ENCODE measurements at places on chromosomes 7 and 10.

DNA sequence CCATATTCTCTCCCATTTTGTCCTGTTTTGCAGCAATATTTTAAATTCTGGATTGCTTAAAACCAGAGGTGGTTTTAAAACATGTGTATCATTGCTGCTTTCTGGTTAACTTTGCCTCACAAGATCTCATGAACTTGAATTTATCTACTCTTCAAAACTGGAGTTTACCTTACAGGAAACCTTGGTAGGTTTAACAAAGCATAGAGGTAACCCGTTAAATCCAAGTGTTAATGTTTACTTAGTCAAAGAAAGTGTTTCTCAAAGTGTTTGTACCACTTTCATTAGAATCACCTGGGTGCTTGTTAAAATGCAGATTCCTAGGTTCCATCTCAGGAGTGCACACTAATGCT, 44.0 kb upstream of the VDAC2 start:
- DNase-seq = no peak

DNA sequence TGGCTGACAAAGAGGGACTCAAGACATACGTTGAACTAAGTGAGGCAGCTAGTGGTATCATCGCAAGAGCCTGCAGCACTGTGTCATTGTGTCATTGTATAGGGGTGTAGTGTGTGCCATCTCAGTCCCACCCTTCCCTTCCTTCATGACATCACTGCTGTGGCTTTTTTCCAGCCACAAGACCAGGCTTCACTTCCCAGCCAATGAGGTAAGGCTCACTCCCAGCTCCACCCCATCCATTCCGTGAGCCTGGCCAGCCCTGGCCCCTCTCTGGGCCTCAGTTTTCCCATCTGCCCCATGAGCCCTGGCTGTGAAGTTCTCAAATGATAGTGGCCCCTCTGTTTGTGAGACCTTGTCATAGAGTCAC, 134.3 kb upstream of the ZMIZ1 start:
- DNase-seq = no peak

DNA sequence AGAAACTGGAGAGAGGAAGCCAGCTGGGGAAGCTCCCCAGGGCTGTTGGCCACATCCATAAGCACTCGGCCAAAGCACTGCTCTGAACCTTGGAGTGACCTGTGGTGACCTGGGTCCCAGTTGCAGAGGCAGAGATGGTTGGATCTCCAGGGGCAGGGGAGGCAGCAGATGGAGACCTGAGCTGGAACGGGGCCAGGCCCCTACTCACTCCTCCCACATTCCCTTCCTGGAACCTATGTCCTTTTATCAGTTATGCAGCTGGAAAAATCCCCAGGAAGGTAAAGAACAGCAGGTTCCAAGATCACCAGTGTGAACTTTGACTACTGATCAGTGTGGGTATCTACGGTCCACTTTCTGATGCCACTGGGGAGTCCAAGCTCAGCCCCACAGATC, 9.6 kb upstream of the PNLIPRP2 start:
- no peak for DNase-seq

- no peak for DNase-seq
Measured at GRCh38 chr10:6382081-6382480, 179.3 kb downstream of the PFKFB3 start.

DNA sequence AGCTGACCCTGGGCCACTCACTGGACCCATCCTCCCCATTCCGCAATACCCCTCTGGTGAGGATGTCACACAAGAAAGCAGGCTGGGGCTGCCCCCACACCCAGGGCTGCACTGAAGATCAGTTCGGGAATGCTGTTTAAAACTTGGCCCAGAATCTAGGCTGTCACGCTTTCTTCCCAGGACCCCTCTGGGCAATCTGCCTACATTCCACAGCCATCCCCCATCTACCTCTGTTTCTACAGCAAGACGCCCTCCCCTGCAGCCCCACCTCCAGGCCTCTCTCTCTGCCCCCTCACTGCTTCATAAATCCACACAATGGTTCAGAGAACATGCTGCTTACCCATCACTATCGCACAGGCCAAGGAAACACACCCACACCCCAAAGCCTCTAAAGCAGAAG, 36.1 kb downstream of the XPNPEP1 start:
- DNase-seq = no peak

DNA sequence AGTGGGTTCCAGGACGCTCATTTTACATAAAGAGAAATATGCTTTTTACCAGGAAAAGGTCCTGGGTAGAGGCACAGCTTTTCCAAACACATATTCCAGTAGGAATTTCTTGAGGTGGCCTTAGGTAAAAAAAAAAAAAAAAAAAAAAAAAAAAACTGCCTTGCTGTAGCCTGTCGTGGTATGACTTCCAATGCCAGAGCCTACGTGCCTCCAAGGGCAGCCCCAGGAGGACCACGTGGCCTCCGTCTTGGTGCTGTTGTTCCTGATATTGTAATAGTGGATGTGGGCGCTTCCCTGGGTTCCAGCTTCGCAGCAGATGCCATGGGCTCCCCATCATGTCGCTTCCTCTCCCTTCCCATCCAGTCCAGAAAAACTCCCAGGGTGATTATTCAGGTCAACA, 49.3 kb downstream of the PRKAG2 start:
- no peak for DNase-seq

DNA sequence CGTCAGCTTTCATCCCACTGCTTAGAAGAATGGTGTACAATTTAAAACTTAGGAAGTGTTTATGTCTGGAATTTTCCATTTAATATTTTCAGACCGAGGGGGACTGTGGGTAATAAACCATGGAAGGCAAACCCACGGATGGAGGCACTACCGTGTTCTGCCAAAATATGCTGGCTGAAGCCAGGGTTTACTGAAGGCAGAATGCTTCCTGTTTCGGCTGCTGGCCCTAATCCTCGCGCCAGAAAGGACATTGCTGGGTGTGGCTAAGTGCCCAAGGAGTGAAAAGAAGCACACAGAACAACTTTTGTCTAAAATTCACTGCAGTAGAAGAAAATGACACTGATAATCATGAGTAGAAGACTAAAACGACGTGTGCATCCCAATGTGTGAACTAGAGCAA, 32.3 kb downstream of the PITRM1 start:
- no peak for DNase-seq

- DNase-seq = no peak
Measured at GRCh38 chr10:88755753-88756152, 4.1 kb upstream of the LIPN start.

DNA sequence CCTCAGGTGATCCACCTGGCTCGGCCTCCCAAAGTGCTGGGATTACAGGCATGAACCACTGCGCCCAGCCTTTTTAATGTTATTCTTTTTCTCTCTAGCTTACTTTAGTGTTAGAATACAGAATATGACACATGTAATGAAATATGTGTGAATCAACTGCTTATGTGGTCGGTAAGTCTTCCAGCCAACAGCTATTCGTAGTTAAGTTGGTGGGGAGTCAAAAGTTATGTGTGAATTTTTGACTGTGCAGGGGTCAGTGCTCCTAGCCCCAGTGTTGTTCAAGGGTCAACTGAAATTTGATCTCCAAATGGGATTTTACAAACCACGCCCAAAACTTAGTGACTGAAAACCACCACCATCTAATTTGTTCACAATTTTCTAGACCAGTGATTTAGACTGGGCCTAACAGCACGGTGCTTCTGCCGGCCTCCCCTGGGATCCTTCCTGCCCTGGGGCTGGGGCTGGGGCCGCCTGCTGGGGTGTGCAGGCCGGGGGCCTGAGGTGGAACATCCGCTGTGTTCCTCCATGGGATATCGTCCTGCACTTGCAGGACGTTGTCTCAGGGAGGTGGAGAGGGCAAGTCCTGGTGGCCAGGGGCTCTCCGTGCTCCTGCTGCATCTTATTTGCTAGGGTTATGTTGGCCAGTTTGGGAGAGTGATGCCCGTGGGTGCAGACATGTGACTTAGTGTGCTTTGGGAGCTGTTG, 24.5 kb upstream of the GRB10 start:
- DNase-seq = no peak

- no peak for DNase-seq
Measured at GRCh38 chr7:71486856-71487628, 355.1 kb downstream of the GALNT17 start.

- no peak for DNase-seq
Measured at GRCh38 chr10:94156453-94156852, 162.7 kb downstream of the PLCE1 start.

GRCh38 chr7:86958380-86958779, 101.1 kb downstream of the ELAPOR2 start:
- no peak for DNase-seq

DNA sequence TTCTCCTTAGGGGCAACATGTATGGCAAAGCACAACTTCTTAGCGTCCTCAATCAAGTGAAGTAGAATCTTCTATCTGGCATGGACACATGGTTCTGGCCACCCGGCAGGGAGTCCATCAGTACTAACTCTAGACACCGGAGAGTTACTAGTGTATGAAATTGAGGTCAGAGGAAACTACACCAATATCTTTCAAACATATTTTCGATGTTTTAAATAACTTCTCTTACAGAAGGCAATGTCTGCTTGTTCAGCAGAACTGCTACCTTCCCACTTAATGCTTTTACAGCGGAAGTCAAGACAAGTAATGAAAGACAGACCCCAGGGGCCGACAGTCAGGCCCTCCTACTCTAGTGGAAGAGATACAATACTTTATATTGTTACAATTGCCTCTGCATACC, 89.9 kb downstream of the RNF216 start:
- no peak for DNase-seq

GRCh38 chr7:42263971-42264370, 27.0 kb upstream of the GLI3 start:
- DNase-seq = no peak

GRCh38 chr10:31384589-31384949, 65.6 kb downstream of the ZEB1 start:
- no peak for DNase-seq

- no peak for DNase-seq
Measured at GRCh38 chr10:99827936-99828335, 45.5 kb downstream of the ABCC2 start.

- no peak for DNase-seq
Measured at GRCh38 chr7:43669286-43670081, 59.8 kb downstream of the COA1 start.

GRCh38 chr7:110646804-110647203, 444.1 kb upstream of the LRRN3 start:
- no peak for DNase-seq

DNA sequence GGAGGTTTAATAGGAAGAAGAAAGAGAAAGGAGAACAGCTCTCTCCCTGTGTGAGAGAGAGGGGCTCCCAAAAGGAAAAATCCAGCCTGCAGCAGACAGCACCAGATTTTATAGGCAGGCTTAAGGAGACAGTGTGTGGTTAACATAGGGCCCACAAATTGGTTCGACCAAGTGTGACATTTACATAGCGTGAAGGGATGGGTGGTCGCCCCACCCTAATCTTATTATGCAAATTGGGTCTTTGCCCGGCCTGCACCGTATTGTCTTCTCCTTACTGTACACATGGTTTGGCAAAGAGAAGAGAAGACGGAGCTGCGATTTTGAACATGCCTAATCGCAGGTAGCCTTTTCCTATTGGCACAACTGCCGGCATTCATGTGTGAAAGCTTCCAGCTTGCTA, 756.3 kb downstream of the NXPH1 start:
- no peak for DNase-seq

DNA sequence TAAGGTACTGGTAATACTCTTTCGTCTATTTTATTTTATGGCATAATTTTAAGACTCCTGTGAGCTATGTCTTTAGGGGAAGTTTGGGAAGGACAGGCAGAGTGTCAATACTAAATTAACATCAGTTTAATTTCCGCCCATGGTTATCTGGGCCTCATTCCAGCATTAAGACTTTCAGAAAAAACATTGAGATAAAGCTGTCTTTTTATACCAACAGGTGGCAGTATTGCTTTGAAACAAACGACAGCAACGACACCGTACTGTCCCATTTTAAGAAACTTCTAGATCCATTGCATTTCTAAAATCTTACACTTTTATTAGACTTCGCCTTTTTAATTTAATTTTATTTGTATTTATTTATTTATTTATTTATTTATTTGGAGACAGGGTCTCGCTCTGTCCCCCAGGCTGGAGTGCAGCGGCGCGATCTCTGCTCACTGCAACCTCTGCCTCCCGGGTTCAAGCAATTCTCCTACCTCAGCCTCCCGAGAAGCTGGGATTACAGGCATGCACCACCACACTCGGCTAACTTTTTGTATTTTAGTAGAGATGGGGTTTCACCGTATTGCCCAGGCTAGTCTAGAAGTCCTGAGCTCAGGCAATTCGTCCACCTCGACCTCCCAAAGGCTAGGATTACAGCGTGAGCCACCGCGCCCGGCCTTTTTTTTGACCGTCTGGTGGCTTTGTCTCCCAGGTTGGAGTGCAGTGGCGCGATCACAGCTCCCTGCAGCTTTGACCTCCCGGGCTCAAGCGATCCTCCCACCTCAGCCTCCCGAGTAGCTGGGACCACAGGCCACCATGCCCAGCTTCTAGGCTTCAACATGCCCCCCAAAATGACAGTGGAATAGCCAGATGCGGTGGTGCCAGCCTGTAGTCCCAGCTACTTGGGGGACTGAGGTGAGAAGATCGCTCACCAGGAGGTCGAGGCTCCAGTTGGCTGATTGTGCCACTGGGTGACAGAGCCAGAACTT, 78.7 kb upstream of the C1GALT1 start:
- DNase-seq = peak; percentile 23

- DNase-seq = no peak
Measured at GRCh38 chr10:127308031-127308430, 111.6 kb upstream of the INSYN2A start.

DNA sequence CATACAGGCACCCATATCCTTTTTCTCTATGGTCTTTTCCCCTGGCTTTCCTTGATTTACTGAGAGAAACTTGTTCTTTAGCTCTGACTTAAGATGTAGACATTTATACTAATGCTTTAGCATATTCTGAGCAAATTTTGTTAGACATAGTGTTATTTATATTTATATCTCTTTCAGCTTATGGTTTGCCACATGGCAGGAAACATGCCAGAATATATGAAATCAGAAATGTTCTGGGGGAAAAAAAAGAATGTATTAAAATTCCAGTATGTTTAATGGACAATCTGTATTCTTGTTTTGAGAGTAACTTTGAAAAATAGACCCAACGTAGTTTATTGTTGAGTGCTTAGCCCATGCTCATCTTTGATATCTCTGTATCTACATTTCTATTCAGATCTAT, 10.1 kb upstream of the GGCT start:
- no peak for DNase-seq

DNA sequence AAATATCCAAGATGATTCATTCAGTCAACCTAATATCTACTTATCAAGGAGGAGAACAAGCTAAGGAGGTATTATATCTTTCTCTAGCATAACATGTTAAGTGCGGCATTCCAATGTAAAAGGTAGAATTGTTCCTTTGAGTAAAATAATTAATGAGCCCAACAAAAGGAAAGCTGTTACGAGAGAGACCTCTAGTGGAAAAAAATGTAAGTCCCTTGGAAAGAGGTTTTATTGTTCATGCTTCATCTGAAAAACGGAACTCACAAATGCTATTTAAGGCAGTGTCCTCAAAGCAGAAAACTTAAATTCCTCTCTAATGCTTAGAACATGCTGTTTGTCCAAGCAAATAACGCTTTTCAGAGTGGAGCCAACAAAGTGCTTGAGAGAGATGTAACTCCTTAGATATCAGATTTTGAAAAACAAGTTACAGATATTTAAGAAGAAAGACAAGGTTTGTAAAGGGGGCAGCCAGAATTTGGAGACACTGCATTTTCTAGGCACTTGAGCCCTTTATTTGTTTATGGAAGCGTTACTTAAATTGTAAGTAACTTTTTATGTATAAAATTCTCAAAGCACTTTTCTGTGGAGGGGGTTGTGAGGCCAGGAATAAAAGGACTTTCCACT, 119.9 kb downstream of the TFEC start:
- DNase-seq = peak; percentile 67
